ENCODE measurements at places on chromosomes 4 and X.

GRCh38 chr4:56460085-56460484, 7.3 kb upstream of the SRP72 start:
- DNase-seq: no peak

GRCh38 chr4:178809921-178810320, 1367.7 kb upstream of the AGA start:
- DNase-seq: no peak

DNA sequence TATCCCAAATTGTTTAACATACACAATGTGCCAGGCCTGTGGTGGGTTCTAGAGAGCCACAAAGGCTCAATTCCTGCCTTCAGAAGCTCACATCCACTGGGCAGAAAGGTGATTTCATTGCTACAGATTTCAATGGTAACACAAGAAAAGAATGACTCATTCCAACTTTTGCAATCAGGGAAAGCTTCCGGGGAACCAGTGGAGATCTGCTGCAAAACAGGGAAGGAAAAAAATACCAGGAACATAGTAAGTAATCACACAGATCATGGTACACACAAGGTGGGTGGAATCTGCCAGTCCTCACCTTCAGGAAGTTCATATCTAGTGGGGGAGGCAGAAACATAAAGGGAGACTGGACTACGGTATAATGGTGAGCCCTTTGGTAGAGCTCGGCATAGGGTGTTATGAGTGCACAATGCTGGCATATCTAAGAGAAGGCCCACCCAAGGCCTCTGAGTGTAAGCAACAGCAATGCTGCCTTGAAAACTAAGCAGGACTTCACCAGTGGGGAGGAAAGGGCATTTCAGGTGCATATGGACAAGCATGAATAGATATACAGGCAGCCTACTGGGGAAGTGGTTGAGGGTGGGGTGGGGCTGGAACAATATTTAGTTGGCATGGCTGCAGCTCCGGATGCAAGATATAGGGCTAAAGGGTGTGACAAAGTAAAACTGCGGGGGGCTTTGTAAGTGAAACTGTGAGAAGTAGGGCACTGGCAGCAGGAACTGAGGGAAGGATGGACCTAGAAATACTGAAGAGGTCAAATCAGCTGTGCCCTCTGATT, 24.2 kb downstream of the GPRIN3 start:
- DNase-seq: no peak

GRCh38 chrX:151776181-151776731, 41.7 kb downstream of the CNGA2 start:
- no peak for DNase-seq

- DNase-seq: no peak
Measured at GRCh38 chr4:10130178-10130888, 13.7 kb upstream of the WDR1 start.

DNA sequence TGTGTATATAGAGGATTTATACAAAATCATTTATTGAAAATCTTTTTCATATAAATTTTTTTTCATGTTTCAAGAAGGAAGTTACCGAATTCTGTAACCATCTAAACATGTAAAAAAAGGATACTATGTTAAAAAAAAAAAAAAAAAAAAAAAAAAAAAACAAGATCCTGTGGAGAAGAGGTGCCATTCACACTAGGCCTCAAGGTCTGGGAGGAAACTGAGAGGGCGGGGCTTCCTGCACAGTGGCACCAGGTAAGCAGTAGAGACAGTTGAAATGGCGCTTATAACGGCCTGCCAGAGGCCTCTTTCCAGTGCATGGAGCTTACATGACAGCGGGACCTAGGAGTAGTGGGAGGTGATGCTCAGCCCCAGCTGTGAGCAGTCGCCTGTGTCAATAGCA, 17.5 kb downstream of the TRAPPC2 start:
- no peak for DNase-seq

DNA sequence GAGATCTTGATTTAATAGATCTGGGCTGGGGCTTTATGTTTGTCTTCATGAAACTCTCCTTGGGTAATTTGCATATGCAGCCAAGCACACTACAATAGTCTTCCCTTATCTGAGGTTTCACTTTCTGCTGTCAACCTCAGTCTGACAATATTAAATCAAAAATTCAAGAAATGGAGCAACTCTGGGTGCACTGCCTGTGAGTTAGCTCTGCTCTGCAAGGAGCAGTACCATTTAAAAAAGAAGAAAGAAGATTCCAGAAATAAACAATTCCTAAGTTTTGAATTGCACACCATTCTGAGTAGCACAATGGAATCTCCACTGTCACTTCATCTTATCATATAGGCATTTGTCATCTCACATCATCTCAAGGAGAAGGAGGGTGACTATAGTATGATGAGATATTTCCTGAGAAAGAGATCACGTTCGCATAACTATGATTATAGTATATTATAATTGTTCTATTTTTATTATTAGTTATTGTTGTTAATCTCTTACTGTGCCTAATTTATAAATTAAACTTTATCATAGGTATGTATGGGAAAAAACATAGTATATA, 9.4 kb downstream of the FNIP2 start:
- DNase-seq: no peak

GRCh38 chr4:7698584-7698983, 241.1 kb downstream of the AFAP1 start:
- DNase-seq: no peak

- no peak for DNase-seq
Measured at GRCh38 chr4:4320528-4320927, 30.5 kb downstream of the ZBTB49 start.

DNA sequence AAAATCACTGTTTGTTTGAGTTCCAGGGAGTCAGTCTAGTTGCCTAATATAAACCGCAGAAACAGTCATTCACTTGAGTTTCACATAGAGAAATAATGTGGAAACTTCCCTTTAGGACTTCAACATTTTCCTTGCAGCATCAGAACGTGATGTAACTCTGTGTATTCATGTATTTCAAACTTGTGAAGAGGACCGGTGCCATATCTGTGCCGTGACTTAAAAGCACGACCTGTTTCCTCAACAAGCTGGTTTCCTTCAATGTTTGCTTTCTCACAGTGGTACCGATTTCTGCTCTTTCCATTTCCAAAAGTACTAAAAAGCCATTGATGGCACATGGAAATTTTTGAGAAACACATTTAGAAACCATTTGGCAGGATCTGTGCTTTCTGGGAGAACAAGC, 166.6 kb upstream of the RAPGEF2 start:
- DNase-seq: peak; percentile 6

DNA sequence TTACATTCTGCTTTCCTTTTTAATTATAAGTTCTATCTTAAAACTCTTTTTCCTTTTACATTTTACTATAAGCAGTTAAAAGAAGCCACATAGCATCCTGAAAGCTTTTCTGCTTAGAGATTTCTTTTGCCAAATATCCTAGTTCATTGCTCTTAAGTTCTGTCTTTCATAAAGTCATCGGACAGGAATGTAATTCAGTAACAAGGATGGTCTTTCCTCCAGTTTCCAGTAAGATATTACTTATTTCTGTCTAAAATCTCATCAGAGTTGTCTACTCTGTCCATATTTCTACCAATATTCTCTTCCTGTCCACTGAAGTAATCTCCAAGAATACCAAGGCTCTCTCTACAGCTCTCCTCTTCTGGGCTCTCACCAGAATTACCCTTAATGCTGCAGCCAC, 37.5 kb upstream of the ADH1C start:
- no peak for DNase-seq

DNA sequence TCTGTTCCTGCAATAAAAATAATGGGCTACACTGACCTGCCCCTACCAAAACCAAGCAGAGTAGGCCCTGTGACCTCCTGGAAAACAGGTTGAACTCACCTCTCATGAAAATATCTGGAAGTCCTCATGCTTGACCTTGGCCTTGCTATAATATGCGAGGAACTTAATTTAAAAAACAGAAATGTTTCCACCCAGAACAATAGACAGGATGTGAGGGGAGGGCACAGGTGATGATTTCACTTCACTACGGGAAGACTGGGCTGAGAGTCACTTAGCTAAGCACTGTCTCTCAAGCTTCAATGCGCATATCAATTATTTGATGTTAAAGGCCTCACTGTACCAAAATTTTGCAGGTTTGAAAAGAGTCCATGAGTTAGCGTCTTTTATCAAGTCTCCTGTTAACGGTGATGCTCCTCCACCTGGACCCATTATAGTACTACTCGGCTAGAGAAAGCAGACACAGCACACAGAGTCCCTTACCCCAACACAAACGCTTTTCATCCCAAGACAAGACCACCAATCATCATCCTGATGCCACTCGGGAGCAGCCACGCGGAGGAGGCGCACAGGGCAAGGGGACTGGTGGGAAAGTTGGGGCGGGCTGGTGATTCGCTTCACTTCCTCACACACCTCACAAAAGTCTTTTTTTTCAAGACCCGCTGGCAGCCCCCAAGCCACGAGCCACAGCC, 25.9 kb downstream of the ZNF721 start:
- DNase-seq: peak; percentile 12

DNA sequence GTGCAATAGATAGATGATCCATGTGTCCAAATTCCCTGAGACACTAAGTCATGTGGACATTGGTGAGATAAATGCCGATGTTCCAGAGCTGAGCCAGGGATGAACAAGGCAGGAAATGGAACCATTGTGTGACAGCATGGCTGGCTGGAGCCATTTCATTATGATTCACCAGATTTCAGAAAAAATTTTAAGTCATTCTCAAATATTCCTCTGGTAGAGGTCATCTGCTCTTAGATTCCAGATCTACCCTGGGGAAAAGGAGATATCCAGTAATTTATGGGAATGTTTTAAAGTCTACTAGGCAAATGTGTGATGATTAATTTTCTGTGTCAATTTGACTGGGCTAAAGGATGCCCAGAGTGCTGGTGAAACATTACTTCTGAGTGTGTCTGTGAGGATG, 287.3 kb downstream of the STK32B start:
- no peak for DNase-seq

DNA sequence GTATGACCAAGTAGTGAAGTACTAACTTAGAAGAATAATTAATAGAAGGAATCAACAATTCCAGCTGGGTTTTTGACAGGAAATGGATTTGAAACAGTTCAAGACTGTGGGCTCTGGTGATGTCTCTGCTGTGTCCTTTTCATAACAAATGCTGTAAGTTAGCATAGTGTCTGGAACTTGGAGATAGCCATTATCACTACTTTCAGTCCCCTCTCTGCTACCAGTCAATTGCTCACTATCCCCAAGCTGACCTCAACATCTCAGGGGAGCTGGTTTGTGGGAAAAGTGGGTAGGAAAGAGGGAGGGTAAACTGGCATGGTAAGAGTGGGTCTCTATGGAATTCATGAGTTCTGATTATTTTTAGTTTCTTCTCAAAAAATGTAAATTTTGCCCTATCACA, 231.4 kb upstream of the MID1 start:
- no peak for DNase-seq

DNA sequence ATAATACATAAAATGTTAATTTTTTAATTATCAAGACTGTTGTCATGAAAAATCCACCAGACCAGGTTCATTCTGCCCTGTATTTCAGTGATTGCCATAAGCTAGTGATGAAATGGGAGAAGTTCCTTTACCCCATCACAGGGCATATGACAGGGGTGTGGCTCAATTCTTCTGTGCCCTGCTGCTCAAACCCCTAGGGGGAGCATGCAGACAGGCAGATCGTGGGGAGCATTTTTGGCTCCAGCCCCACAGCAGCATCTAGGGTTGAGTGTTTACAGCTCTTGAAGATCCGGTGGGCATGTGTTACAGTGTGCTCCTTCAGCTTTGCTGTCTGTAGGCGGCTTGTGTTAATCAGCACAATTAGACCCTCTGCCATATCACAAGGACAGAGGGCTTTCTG, 700.7 kb downstream of the PCDH18 start:
- no peak for DNase-seq

DNA sequence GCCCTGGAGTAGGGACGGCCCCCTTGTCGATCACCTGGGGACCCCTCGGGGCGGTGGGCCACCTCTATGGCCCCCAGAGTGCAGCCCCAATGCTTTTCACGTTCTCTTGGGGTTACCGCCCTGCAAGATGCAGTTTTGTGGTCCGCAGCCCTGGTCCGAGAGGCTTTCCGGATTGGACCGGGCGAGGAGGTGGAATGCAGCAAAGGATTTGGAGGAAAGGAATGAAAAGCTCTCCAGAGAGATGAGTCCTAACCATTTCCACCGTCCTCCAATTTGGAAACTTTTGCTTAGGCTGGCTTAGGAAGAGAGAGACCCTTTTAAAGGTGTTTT, 601 bp downstream of the SLC25A43 start:
- no peak for DNase-seq

DNA sequence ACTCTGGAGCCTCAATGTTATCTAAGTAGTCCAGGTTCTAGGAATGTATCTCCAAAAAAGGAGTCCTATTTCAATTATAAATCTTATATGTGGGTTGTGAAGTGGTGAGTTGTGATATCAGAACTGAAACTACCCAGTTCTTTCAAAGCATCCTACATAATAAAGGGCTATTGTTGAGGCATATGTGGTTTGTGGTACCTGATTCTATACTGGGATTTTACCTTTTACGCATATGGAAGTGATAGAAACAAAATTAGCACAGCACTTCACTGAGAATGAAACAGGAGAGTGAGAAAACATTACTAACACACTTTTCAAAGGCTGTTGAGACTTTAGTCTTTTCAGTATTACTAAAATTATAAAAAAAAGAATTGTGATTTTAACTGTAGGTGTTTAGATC, 417.7 kb upstream of the GALNT7 start:
- no peak for DNase-seq

DNA sequence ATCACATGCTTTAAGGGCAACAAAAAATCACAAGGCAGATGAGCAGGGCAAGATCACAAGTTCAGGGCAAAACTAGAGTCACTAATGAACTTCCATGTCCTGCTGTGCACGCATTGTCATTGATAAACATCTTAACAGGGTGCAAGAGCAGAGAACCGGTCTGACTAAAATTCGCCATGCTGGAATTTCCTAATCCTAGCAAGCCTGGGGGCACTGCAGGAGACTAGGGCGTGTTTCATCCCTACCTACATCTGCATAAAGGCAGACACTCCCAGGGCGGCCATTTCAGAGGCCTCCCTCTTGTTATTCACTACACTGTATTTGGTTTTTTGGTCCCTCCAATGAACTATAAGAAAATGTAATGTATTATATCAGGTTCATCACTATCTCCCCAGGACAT, 203.6 kb downstream of the ARHGEF9 start:
- no peak for DNase-seq

DNA sequence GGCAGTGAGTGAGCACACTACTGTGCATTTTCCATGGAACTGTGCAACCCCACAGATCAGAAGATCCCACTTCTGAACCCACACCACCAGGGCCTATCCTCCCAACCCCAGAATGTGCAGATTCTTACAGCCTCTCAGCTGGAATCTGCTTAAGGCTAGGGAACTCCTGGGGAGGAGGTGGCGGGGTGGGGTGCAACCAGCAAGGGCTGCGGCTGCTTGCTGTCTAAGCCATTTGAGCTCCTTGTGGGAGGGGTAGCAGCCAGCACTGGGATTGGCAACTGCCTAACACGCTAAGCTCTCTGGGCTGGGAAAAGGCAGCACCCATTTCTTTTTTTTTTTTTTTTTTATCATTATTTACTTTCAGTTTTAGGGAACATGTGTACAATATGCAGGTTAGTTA, 353.3 kb downstream of the RAB28 start:
- DNase-seq: no peak

- DNase-seq: no peak
Measured at GRCh38 chr4:31104043-31104442, 383.9 kb downstream of the PCDH7 start.

GRCh38 chr4:113350576-113350975, 301.1 kb downstream of the ANK2 start:
- no peak for DNase-seq

GRCh38 chr4:74715706-74716435, 78.5 kb downstream of the BTC start:
- DNase-seq: no peak

- DNase-seq: no peak
Measured at GRCh38 chr4:171583790-171584189, 229.4 kb upstream of the GALNTL6 start.

- no peak for DNase-seq
Measured at GRCh38 chrX:47061238-47061919, 16.9 kb upstream of the RGN start.
